ENCODE measurements at places on chromosomes 3 and 15.

- no peak for DNase-seq
Measured at GRCh38 chr3:170723241-170723640, 137.4 kb upstream of the SLC7A14 start.

GRCh38 chr3:83093222-83093572 is 1331.8 kb upstream of the GBE1 start:
- no peak for DNase-seq

- no peak for DNase-seq
Measured at GRCh38 chr3:169624533-169624972, 39.0 kb downstream of the MECOM start.

DNA sequence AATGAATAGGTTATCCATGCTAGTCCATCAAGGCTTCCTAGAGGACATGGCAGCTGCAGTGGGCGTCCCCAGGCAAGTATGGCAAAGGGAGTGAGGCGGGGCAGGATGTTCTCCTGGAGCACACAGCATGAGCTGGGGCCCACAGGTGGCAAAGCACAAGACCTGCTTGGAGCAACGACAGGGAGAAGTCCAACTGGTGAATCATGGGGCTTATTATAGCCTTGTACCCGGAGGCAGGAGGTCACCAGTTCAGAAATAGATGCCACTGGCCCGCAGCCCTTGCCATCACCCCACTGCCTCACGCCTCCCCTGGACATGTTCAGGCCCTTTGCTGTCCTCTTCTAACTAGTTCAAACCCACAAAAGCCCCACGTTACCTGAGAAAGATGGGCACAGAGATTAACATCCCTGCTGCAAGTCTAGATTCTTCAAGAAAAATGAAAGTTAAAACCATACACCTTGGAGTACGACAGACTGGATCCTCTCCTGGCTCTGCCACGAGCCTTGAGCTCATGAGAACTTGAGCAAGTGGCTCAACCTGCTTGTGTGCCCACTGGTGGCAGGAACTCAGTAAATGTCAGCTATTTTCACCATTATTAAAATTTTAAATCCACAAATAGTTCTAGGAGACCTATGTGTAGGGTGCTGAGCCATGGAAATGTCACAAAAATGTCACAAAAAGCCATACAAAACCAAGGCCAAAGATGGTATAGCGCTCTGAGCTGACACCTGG is 1.8 kb upstream of the SRGAP3 start:
- no peak for DNase-seq

DNA sequence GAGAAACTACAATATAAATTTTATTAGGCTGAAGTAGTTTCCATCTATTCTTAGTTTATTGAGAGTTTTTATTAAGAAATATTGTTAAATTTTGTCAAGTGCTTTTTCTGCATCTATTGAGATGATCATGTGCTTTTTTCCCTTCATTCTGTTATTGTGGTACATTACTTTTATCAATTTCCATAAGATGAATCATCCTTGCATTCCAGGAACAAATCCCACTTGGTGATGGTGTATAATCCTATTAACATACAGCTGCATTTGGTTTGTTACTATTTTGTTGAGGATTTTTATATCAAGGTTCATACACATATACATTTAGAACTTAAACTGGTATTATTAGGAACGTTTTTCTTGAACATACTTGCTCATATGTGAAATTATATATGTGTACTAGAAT is 199.8 kb downstream of the TBC1D5 start:
- no peak for DNase-seq

DNA sequence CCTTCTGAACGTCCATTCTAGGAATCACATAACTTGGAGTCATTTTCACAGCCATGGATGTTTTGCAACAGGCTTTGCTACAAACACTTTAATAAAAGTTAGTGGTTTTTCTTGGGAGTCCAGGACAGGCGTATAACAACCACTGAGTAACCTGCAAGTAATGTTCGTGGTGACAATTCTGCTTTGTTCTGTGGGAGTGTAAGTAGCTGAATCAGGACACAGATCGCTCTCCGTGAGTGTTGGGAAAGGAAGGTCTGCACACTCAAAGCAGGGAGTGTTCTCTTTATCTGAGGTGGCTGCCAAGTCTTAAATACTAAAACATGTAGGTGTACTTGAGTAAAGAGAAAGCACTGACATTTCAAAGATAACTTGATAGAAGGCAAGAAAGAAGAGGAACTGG is 7.9 kb upstream of the BNC1 start:
- no peak for DNase-seq

DNA sequence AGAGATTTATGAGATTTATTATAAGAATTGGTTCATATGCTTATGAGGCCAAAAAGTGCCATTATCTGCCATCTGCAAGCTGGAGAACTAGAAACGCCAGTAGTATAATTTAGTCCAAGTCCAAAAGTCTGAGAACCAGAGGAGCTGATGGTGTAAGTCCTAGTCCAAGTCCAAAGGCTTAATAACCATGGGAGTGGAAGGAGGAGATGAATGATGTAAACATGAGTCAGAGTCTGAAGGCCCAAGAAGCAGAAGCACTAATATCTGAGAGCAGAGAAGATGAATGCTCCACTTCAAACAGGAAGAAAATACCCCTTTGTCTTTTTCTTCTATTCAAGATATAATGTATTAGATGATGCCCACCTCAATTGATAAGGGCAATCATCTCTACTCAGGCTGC is 185.7 kb downstream of the CGGBP1 start:
- no peak for DNase-seq

GRCh38 chr3:52175416-52176179 is 21.4 kb upstream of the POC1A start:
- no peak for DNase-seq
